Lower leg skin (tissue), 4 donors: ENCODE measurements at places on chromosomes 6 and 20. TPM values are rescaled to one million over a fixed set of nuclear protein-coding genes. Genes with fewer than 3 reads are reported as not detected.

The SIGLEC1 gene
- total RNA-seq: 1.0 TPM

The SLC22A2 gene
- total RNA-seq: not detected

The SMPD2 gene
- 17.4 TPM for total RNA-seq

The SRMS gene
- total RNA-seq: not detected

DNA sequence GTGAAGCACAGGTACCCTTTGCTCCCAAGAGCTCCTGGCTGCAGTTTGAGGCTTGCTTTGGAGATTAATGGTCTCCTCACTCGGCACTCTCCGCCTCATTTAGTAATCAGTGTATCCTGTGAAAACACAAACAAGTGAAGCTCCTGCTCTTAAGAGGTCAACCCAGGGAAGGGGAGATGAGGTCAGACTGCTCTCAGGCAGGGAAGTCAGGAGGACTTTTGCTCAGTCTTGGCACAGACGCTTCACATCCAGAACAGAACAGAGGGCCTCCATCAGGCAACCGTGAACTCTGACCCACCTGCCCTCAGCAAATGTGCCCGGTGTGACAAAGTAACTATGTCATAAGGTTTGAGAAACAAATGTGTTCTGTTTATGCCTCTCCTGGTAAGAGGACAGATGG lies 428.8 kb upstream of the JARID2 start:
- DNase-seq: no peak

The RAET1G gene
- total RNA-seq: 4.5 TPM

DNA sequence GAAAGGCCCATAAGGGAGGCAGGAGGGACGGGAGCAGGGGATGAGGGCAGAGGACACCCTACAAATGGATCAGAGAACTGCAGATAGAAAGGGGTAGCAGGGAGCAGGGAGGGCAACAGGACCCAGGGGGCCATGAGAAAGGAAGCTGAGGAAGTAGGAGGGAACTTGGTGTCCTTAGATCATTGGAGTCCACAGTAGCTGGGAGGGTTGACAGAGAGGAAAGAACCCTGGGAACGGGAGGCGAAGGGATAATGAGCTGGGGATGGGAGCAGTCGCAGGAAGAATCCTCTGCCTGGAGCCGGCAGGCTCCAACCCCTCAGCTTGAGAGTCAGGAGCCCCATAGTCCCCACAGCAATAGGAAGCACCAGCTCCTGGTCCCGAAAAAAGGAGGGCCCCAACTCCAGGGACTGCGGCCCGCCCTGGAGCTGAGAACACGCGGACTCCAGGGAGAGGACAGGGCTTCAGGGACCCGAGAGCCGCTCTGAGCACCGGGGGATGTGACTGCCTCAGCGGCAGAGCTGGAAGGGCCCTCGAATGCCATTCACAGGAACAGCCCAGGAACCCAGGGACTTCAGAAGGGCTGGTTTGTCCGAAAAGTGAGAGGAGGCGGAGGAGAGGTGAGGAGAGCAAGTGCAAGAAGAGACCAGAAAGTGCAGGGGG lies 32.7 kb downstream of the HLA-A start:
- no peak for DNase-seq

The SLPI gene
- total RNA-seq: 361 TPM

GRCh38 chr6:25660512-25660911 lies 8.5 kb downstream of the SCGN start:
- DNase-seq: no peak

The PNLDC1 gene
- total RNA-seq: 2.5 TPM

GRCh38 chr6:155264693-155265320 lies 994 bp downstream of the CLDN20 start:
- DNase-seq: no peak

DNA sequence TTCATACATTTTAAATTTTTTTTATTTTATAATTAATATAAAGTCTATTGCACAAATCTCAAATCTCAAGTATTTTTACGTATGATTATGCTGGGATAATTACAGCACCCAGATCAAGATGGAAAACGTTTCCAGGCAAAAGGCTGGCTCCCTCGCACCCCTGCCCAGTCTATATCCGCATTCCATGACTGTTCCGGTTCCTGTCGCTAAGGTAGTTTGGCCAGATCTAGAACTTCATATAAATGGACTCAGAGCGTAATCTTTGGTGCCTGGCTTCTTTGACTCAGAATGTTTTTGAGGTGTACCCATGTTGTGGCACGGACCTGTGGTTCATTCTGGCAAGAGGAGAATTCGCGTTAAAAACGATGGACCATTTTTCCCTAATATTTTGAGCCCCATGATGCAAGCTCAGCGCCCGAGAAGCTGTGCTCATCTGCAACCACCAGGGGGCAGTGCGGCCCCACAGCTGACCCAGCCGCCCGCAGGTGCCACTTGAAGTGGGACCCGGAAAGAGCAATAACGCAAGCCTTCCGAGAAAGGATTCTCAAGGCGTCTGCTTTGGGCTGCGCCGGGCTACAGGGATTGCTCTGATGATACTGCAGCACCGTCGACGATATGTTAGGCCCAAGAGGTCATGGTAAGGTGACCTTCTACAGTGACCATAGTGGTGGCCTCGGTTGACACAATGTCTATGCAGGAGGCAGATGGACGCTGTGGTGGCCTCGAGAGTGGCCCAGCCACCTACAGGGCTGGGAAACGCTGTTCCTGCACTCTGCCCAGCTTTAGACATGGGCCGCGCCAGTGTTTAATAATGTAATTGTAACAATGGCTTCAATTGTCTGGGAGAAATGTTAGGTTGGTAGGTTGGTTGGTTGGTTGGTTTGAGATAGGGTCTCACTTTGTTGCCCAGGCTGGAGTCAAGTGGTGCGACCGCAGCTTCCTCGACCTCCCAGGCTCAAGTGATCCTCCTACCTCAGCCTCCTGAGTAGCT lies 160.1 kb downstream of the ZMYND8 start:
- peak; percentile 39 for DNase-seq

The KHDC1L gene
- not detected for total RNA-seq

DNA sequence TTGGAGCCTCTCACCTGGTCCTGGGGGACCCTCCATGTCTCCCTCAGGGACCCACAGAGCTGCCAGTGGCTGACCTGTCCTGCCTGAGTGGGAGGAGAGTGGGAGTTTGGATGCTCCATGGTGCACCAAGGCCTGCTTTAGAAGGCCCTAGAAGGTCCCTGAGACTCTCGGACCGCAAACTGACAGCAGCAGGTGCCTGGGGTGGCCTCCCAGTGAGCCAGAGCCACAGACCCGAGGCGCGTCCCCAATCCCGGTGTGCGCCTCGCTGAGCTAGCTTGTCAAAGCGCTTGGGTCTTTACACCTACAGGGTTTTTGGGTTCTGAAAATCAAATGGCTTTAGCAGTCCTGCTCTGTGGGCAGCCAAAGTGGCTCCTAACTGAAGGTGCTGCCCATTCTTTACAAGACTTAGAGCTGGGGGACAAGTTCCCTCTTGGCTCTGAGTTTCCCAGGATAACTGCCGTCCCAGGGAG lies 4.9 kb downstream of the MYT1 start:
- no peak for DNase-seq

DNA sequence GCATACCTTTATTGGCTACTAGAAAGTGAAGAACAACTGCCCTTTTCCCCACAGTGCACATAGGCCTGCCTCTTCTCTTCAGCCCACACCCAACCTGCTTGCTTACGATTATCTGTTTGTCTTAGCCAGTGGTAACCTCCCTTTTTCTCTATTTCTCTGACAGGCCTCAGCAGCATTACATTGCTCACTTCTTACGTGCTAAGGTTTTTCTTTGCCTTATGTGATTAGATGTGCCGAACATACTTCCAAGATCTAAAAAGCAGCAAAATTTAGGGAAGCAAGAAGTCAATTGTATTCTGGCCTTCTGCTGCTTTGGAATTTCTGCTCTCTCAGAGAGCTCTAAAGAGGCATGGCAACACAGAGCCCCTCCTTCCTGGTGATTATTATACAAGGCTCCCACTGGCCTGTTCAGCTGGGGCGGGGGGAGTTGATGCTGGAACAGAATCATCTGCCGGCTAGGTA lies 7.0 kb downstream of the B4GALT5 start:
- no peak for DNase-seq

DNA sequence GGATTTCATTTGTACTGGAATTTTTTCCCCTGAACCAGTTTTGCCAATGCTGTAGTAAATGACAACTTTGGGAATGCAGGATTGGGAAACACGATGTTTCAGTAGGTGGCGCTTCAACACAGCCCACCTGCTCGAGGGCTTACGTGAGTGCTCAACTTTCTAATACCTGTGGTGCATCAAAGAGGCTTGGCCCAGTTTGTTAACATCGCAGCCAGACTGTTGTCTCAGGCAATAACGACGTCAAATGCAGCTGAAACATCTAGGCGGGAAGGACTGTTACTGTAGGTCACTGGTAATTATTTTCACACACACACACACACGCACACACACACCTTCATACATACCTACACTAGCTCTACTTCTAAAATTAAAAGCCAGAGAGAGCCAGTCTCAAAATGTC lies 815.5 kb upstream of the SLC35B3 start:
- DNase-seq: peak; percentile 44

DNA sequence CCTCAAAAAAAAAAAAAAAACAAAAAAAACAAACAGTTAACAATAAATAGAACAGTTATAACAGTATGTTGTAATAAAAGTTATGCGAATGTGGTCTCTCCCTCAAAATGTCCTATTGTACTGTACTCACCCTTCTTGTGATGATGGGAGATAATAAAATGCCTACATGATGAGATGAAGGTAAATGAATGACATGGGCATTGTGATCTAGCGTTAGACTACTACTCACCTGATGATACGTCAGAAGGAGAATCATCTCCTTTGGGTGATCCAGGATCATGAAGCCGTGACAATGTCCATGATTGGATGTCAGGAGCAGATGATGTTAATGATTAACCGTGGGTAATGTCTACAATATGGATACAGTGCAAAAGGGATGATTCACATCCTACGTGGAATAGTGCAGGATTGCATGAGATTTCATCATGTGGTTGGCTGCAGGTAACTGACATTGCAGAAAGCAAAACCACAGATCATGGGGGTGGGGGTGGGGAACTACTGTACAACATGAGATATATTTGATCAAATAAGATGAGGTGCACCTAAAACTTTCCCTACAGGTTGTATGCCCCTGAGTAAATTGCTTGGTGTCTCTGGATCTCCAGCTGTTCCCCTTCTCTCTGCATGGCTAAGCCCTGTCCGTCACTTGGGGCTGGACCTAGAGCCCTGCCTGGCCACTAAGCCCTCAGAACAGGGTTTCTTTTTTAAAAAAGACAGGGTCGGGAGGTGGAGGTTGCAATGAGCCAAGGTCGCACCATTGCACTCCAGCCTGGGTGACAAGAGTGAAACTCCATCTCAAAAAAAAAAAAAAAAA lies 6.2 kb upstream of the RBCK1 start:
- no peak for DNase-seq

DNA sequence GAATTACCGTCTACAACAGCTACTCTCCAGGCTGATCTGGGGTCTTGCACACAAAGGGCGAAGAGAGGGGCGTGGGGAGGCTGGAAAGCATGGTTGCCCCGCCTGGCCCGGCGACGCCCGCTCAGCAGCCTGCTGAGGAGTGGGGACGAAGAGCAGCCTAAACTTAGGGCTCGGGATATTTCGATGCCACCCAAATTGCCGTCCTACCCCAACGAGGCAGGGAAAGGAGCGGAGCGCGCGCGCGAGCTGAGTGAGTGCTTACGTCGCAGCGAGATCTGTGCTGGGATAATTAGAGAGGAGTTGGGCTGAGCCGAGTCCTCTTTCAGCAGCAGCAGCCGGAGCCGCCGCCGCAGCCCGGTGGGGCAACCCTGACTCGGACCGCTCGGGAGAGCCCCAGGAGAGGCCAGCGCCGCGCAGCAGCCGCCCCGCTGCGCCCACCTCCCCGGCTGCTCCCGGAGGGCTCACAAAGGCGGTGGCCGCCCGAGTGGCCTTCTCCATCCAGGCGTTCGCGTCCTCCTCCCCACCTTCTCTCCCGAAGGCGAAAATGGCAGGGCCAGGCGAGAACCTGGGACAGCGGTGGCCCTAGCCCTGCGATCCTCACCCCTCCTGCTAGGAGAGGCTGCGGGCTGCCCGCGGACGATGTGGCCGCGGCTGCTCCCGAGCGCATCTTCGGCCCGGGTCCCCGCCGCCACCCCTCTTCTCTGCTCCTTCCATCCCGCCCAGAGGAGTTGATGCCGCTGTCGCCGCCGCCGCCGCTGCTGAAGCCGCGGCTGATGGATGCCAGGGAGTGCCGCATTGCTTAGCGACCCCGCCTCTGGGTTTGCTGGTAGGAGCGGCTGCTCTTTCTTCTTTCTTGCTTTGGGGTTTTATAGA lies at the start of gene CLVS2:
Gene CLVS2 (plus strand): TSS at position 315 of the 873 bp plus-strand sequence. CDS start 1,543 bp downstream, outside the sequence.
- no peak for DNase-seq

DNA sequence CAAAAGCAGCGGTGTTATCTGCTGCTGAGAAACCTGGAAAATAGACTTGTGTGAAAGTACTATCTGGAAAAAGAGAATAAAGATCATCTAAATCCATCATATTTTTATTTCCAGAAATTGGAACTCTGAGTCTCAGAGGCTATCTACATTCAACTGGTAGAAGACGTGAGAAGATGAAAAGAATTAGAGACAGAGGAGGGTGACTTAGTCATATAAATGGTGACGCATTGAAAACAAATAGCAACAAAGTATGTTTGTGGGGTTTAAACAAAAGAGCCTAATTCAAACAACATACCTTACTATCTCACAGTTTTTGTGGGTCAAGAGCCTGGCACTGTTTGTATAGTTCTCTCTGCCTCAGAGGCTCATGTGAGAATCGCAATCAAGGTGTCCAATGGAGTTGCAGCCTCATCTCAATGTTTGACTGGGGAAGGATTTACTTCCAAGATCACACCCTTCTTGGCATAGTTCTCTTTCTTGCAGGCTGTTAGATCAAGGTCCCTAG lies 757.1 kb upstream of the SLC35B3 start:
- DNase-seq: no peak

DNA sequence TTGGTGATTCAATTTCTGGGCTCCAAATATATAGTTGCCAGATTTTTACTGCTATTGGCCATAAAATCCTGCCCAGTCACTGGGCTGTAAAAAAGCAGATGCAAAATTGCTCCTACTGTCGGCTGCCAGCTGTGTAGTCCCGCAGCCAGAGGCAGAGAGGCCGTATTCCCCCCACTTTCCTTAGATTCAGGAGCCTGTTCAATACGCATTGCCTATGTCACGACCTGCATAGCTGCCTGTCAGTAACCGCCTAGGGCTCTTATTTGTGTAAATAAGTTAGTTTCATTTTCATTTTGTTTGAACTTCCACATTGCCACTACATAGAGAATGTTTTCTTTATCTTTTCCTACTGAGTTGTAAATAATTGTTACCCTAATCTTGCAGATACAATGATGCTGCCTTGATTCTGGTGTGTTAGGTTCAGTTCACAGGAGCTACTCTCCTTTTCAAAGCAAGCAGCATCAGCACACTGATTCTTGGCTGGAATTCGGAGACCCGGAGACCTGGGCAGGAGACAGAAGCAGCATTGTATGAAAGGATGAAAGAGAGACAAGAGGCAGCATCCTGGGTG lies 46.0 kb upstream of the UST start:
- no peak for DNase-seq

The GPR63 gene
- 0.62 TPM for total RNA-seq

DNA sequence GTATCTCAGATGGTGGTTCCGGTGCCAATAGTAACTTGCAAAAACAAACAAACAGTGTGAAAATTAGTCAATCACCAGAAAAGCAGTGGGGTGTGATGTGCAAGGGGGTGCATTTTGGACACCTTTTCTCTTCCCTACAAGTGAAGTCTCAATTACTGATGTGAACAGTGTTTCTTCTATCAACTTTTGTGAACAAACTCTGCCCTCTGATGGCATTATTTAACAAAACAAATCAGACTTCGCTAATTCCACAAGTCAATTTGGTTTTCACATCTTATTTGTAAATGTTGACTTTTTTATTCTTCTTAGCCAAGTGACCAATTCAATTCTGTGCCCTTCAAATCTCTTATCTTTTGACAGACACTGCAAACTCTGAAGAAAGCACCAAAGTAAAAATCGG lies 212.2 kb downstream of the UST start:
- no peak for DNase-seq

- peak; percentile 87 for DNase-seq
Observed at GRCh38 chr6:147506704-147507114, 1.8 kb upstream of the SAMD5 start.

The UNC5CL gene
- total RNA-seq: 1.9 TPM
